Left ventricle myocardium superior (tissue), 1 donor: ENCODE measurements at places on chromosomes 4 and X. TPM values are rescaled to one million over a fixed set of nuclear protein-coding genes. Genes with fewer than 3 reads are reported as not detected.

The AFM gene
- not detected for total RNA-seq

The MAGEC1 gene
- not detected for total RNA-seq

DNA sequence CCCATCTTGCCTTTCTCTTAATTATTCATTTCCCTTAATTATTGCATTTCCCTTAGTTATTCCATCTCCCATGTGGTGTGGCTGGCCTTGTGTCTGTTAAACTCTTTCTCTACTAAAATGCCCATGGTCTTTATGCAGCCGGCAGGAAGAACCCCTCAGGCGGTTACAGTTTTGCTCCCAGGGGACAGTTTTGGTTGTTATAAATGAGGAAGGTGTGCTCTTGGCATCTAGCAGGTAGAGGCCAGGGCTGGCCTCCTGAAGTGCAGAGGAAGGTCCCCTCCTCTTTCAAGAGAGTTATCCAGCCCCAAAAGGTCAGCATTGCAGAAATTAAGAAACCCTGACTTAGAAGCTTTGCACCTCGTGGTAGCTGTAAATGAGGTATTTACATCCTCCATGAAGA lies 18.0 kb downstream of the TBL1X start:
- no peak for DNase-seq

DNA sequence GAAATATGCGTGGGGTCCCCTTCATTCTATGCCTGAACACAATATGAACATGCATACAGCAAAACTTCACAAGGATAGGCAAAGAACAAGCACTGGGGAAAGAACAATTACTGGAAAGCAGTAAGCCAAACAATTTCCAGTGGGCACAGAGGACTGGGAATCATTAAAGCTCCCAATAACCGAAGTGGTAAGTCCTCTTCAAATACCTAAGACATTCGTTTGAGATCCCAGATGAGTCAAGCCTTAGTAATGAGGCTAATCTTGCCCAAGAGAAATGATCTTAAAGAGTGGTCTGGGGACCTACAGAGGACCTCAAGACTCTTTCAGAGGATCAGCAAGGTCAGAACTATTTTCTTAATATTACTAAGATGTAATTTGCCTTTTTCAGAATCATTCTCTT lies 28.6 kb downstream of the ANAPC10 start:
- DNase-seq, result no peak

GRCh38 chr4:131459430-131460101 lies 1689.5 kb upstream of the PCDH10 start:
- no peak for DNase-seq

The PDGFRA gene
- total RNA-seq, result 21.6 TPM

The CT47A1 gene
- not detected for total RNA-seq
